ENCODE measurements at places on chromosomes 4 and X.

DNA sequence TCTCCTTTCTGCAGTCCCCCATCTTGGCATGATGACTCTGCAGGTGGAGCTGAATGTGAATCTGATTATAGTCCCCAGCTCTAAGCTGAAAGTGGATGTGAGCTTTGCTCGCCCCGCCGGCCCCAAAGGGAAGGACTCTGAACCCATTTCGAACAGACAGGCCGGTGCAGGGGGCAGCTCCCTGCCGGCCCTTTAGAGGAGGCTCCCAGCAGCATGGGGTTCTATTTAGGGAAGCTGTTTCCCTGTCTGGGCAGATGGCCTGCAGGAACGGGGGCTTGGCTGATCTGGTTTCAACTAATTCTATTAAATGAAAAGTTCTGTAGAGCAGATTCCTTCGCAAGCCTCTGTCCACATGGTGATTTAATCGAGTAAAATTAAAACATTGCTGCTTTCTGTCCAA is 104.8 kb upstream of the MSX1 start:
- DNase-seq: no peak

GRCh38 chr4:87718217-87718835 is 68.2 kb downstream of the DMP1 start:
- no peak for DNase-seq

DNA sequence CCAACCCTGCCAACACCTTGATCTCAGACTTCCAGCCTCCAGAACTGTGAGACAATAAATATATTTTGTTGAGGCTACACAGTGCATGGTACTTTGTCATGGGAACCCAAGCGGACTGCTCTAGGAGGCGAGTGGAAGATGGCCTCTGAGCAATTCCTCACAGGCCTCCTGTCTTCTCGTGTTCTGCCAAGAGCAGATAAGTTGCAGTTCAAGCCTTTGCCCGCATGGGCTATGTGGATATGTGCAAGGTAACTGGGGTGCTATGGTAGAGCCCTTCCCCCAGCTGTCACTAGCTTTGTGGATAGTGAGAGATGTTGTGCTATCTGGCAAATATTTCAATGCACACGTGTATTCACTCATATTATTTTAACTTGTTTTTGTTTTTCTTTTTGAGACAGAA is 156.0 kb upstream of the BCOR start:
- no peak for DNase-seq

DNA sequence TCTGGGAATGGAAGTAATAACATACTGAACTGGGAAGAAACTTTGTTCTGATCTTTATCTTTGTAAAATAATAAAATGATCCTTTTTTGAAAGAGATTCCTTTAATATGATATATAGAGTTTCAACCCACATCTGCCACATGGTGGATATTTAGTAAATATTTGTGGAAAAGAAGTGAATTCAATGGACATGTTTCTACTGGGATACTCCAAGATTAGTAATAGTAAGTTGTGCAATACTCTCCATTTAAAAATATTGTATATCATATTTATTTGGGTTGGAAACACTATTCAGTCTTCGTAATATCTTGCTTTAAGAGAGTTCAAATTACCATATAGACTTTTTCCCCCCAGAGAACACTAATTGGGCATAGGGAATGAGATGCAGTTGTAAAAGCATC is 17.8 kb upstream of the ARSJ start:
- peak; percentile 74 for DNase-seq

DNA sequence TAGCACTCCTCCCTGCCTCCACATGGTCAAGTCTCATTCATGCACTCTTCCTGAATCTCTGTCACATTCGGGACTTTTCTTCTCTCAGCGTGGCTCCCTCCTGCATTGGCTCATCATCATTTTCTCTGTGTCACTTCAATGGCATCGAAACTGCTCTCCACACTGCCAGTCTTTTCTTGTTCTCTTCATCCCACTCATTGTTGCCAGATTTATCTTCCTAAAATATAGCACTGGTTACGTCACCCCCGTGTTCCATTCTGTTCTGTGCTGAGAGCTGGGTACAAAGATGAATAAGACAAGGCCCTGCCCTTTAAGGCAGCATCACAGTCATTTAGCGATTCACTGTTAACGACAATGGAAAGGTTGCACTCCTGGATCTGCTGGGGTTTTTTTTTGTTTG is 174.4 kb upstream of the TBC1D9 start:
- DNase-seq: no peak

- peak; percentile 58 for DNase-seq
Observed at GRCh38 chr4:152594978-152595925, 59.4 kb upstream of the FBXW7 start.

- no peak for DNase-seq
Observed at GRCh38 chr4:29581457-29581856, 1138.7 kb upstream of the PCDH7 start.

GRCh38 chrX:24479924-24480323 is 14.8 kb downstream of the PDK3 start:
- peak; percentile 33 for DNase-seq

GRCh38 chrX:46722742-46723568 is 36.0 kb downstream of the SLC9A7 start:
- peak; percentile 66 for DNase-seq

- DNase-seq: no peak
Observed at GRCh38 chr4:7744142-7744804, 195.4 kb downstream of the AFAP1 start.

Data from bronchial epithelial cell (primary cell).